ENCODE measurements at places on chromosomes 11 and 22.

- DNase-seq: no peak
These were observed 79.5 kb downstream of the PIWIL3 start for GRCh38 chr22:24695060-24695459.

DNA sequence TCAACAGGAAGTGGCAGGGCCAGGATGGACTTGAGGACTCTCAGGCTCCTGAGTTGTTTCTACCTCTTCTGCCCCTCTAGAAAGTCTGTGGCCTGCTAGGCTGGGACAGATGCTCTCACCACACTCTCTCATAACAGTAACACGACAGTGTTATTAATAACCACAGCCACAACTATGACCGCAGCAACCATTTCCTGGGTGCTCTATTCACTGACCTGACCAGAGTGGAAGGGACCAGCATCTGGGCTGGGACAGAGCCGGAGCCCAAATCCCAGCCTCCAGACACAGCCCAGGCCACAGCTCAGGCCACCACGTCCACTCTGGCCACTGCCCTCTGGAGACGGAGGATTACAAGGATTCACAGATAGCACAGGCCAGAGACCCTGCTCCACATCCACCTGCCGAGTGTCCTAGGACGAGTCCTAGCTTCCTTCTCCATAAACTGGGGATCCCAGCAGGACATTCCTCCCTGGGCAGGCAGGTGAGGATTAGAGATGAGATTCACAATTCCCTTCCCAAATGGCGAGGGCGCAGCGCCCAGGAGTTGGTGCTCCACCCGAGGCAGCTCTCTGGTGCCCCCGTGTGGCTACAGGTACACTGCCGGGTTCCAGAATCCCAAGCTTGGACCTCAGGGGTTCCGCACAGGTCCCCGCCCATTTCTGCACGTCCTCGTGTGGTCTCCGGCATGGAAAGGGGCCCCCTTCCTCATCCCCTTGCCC lies 7.1 kb downstream of the PNPLA5 start:
- peak; percentile 64 for DNase-seq

DNA sequence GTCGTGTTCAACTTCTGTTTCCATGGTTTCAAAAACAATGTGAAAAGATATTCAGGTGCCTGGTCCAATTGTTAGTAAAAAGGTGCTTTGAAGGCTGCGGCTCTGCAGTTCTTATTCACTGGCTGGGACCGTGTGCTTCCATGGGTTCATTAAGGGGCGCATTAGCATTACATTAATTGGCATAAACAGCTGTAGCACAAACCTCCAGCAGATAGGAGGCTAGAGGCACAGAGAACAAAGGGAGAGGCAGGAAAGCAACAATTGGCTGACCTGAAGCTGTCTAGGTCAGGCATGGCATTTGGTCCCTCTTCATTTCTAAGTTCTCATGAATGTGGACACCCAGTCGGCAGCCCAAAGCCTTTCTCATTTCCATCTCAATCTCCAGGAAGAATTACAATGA lies 16.6 kb downstream of the PAK1 start:
- DNase-seq: no peak

- DNase-seq: no peak
These were observed 41.9 kb downstream of the BCR start for GRCh38 chr22:23222033-23222792.

DNA sequence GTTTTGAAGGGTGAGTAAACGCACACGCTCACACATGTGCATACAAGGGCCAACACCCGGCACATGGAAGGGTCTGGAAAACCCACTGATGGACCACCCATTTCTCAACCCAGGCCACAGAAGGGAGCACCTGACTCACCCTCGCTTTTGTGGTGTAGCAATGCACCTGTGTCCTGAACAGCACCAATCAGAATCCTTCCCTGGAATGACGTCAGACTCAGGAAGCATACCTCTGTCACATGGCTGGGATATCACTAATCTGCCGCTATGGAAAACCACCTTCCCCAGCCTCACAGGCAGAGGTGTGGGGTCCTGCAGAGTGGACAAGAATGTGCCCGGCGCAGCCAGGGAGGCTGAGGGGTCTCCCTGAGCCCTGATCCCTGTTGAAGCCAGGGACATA lies 9.0 kb upstream of the OSM start:
- peak; percentile 32 for DNase-seq

DNA sequence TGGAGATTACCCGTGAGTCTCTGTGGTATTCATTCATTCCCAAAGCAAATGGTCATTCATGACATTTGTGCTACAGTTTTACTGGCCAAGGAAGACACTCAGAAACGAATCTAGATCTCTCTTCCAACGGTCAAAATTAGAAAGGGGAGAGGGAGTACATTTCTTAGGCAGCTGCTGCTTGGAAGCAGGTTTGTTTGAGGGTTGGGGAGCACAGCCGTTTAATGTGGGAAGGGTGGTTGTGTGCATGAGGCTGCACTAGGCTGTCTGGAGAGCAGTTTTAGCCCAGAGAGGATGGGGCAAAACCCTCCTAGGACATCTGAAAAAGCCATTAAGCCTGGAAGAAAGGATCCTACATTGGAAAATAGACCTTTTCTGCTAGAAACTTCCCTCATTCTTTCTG lies 29.7 kb upstream of the TIMP3 start:
- DNase-seq: no peak

GRCh38 chr11:46160100-46160499 lies 38.8 kb upstream of the PHF21A start:
- DNase-seq: no peak

- DNase-seq: no peak
These were observed 32.6 kb upstream of the GRK2 start for GRCh38 chr11:67233584-67234190.

DNA sequence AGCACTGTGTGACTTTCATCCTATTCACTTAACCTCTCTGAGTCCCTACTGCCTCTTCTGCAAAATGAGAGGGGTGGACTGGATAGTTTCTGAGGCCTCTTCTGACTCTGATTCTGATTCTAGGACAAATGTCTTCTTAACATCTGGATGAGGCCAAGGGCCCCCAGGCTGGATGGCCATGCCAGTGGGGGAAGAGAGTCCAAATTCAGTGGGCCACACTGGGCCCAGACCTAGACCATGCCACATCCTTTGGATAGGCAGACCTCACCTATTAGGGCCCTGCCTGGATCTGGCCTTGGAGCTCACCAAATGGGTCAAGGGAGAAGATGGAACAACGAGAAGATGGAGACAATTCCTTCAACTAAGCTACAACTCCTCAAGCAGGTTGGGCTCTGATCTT lies 24.6 kb downstream of the NRXN2 start:
- DNase-seq: no peak

DNA sequence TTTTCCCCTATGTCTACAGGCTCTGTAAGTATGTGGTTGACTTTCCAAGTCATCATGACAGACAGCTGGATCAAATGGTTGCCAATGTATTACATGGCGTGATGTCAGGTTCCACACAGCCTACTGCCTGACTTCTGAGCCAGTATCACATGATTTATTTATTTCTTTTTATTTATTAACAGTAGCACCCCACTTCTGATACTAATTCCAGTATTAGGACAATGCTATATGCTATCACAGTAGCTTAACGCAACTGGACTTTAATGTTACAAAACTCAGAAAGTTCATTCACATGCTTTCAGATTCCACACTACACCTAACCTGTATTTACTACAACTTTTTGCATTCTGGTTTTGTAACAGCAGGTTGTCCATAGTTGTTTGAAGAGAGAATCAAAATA lies 17.7 kb upstream of the C11orf24 start:
- DNase-seq: no peak

GRCh38 chr11:117427356-117427874 lies 99.8 kb downstream of the CEP164 start:
- peak; percentile 17 for DNase-seq

DNA sequence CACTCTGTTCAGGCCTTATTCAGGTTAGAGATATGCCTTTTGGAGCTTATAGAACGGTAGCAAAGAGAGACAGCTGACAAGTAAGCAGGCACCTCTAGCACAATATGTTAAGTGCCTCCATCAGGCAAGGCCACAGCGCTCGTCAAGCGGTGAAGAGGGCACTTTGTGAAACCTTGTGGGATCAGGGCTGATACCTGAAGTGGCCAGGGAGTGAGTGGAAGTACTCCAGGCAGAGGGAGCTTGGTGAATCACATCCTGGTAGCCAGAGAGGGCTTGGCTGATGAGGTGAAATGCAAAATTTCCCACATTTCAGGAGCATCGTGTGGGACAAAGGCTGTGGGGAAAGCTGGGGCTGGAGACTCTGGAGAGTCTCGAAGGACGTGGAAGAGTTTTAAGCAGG lies 87.4 kb downstream of the PKNOX2 start:
- DNase-seq: no peak

- no peak for DNase-seq
These were observed 36.3 kb downstream of the SLC5A1 start for GRCh38 chr22:32079130-32080089.

DNA sequence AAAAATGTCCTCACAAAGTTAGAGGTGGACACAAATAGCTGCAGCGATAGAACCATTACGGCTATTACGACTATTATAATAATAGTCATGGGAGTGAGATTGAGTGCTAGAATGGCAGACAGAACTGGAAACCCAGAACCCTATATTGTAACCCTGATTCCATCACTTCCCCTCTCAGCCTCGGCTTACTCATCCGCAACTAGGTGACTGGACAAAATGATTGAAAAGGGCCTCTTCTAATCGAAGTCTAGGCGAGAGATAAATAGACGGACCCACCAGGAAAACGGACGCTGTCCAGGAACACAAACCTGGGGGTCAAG lies 629 bp downstream of the PSMA1 start:
- DNase-seq: no peak

DNA sequence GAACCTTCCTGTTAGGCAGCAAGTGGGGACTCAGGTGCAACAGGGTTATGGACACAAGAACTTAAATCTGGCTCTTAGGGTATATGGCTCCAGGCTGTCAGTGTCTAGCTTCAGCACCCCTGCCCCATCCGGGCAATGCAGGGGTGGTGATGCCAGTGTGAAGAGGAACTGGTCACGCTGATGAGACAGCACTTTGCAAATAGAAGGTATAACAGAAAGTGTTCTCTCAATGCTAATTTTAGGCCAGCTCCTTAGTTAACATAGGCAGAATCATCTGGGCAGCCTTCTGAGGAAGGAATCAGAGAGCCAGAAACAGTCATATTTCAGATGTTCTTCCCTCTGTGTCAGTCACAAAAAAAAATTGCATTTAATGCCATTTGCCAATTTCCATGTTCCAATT lies 41.2 kb downstream of the SYT9 start:
- no peak for DNase-seq

- DNase-seq: no peak
These were observed 33.1 kb downstream of the MTMR3 start for GRCh38 chr22:29916007-29916544.

DNA sequence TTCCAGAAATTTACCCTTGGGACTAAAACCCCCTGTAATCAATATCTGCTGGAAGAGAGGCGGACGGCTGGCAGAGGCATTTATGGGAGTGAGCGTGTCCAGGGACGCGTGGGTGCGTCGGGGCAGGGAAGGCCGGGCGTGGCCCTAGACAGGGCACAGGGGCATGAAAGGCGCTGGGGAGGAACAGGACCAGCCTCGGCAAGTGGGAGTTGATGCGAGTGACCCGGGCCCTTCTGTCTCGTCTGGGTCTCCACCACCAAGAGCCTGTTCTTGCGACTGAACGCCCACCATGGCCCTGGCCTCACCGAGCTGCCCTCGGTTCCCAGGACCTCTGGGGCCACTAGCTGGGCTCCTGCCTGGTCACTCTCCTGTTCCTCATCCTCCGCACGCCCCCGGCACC lies 17.5 kb downstream of the OSBPL5 start:
- DNase-seq: no peak

- no peak for DNase-seq
These were observed 123.9 kb downstream of the MRTFA start for GRCh38 chr22:40512426-40513136.

- no peak for DNase-seq
These were observed 736.0 kb upstream of the CCDC90B start for GRCh38 chr11:84022201-84022600.

- DNase-seq: no peak
These were observed 122.4 kb downstream of the MN1 start for GRCh38 chr22:27679176-27679575.

- DNase-seq: no peak
These were observed 473.7 kb downstream of the JRKL start for GRCh38 chr11:96863520-96863919.

DNA sequence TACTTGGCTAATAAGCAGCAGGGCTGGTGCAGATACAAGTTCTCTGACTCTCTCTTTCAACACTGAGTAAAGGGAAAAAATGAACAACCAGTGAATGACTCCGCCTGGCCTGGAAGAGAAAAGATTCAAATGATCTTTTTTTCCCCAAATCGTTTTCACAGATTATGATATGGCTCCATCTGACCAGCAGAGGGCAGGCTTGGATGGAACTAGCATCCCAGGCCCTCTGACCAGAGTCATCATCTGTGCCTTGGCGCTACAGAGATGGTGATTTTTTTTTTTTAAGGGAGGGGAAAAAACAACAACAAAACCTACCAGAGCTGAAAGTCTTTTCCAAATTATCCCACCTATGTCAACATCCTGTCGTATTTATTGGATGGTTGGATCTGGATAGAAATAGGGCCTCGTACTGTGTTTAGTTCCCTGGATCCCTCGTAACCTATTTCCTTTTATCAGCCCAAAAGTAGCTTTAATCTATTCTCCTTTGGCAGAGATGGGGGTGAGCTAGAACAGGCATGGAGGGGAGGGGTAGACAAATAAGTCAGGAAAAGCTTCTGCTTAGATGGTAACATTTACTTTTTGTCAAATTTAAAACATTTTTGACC lies 69.7 kb downstream of the PRSS23 start:
- DNase-seq: peak; percentile 48

DNA sequence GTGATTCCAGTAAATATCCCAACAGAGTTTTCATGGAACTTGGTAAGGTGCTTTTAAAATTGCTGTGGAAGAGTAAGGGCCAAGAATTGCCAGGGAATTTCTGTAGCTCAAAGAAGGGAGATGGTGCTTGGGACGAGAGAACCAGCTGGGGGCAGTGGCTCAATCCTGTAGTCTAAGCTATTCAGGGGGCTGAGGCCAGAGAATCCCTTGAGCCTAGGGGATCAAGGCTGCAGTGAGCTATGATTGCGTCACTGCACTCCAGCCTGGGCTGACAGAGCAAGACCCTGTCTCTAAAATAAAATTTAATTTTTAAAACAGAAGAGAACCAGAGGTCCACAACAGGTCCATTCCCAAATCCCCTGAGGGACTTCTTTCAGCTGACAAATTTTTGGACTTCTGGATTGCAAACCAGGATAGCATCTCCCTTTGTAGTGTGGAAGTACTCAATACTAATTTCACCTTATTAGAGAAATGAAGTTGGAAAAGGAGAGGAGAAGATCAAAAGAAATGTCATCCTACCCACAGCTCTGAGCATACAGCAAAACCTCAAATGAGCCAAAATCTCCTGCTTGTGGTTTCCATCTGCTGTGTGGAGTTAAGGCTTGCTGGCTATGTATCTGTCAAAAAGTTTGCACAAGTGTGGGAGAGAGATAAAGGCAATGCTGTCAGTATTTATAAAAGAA lies 59.2 kb upstream of the CLPB start:
- DNase-seq: no peak

DNA sequence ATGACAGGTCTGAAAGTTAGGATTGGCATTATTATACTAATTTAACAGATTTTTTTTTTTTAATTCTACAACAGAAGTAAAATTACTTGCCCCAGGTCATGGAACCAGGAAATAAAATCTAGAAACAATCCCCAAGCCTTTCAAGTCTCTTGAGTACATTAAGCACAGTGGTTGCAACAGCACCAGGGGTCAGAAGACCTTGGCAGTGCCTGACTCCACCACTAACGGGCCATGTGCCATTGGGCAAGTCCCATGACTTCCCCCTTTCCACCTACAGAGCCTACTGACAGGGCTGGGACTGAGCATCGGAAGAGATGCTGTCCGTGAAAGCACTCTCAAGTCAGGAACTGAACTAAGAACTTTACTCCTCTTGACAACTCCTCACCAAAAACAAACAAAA lies 98.6 kb upstream of the AKIP1 start:
- no peak for DNase-seq
